Panc1 (cell line): ENCODE measurements at places on chromosomes 7 and 10. TPM values are rescaled to one million over a fixed set of nuclear protein-coding genes. Genes with fewer than 3 reads are reported as not detected.

TMEM270 gene
- 0.72 TPM for total RNA-seq

HOXA3 gene
- total RNA-seq = 30.2 TPM

TBXAS1 gene
- total RNA-seq = 4.4 TPM

MYL10 gene
- not detected for total RNA-seq

SHH gene
- total RNA-seq = 22.9 TPM

LGI1 gene
- total RNA-seq = not detected

STEAP4 gene
- 0.10 TPM for total RNA-seq

NRAP gene
- total RNA-seq = not detected

ZNF425 gene
- 3.0 TPM for total RNA-seq

ACBD7 gene
- total RNA-seq = 1.8 TPM

GRCh38 chr7:111126987-111127386, 36.1 kb downstream of the LRRN3 start:
- H3K27me3 ChIP-seq = no peaks in the 10 kb centered on the region
- H3K4me1 ChIP-seq = no peaks in the 10 kb centered on the region
- no peaks in the 10 kb centered on the region for H3K36me3 ChIP-seq
- H3K27ac ChIP-seq = no peak overlapping the region
- no peak overlapping the region for H3K4me3 ChIP-seq

- peaks cover 46% of the 10 kb centered on the region for H3K27me3 ChIP-seq
- no peak overlapping the region for H3K4me3 ChIP-seq
- no peak overlapping the region for H3K27ac ChIP-seq
- DNase-seq = no peak
Observed at GRCh38 chr7:29467193-29467926, 96.3 kb upstream of the PRR15 start.

- no peaks in the 10 kb centered on the region; the same call in 1 of the 2 replicates for H3K36me3 ChIP-seq
- no peaks in the 10 kb centered on the region for H3K27me3 ChIP-seq
- H3K27ac ChIP-seq = peak overlapping the region; percentile 95
Observed at GRCh38 chr7:11747715-11748485, 84.1 kb downstream of the THSD7A start.

GRCh38 chr7:99143521-99143852, 421 bp downstream of the SMURF1 start:
- H3K4me3 ChIP-seq = peak overlapping the region; percentile 44
- H3K4me1 ChIP-seq = peaks cover 30% of the 10 kb centered on the region
- no peaks in the 10 kb centered on the region for H3K27me3 ChIP-seq
- peaks cover 2% of the 10 kb centered on the region; the same call in 1 of the 2 replicates for H3K36me3 ChIP-seq
- no peak for DNase-seq

DNA sequence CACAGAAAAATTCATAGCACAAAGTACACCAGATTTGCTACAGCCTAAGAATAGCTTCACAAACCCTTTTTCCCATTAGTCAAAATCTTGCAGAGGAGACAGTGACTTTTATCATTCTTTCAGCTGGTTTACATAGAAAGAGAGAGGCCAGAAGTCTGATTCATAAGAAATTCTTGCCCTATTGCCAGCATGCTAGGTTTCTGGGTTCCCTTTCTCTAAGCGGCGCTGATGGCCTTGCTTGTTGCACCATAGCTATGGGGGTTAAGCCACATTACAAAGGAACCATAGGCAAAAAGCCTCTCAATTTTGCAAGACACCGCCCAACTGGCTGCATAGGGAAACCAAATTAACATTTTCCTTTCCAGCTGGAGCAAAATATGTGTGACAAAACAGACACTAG, 87.4 kb downstream of the ZNF467 start:
- DNase-seq = no peak
- H3K4me3 ChIP-seq = no peak overlapping the region
- H3K36me3 ChIP-seq = no peaks in the 10 kb centered on the region
- H3K4me1 ChIP-seq = peaks cover 7% of the 10 kb centered on the region
- H3K27ac ChIP-seq = no peak overlapping the region
- H3K27me3 ChIP-seq = no peaks in the 10 kb centered on the region

DNA sequence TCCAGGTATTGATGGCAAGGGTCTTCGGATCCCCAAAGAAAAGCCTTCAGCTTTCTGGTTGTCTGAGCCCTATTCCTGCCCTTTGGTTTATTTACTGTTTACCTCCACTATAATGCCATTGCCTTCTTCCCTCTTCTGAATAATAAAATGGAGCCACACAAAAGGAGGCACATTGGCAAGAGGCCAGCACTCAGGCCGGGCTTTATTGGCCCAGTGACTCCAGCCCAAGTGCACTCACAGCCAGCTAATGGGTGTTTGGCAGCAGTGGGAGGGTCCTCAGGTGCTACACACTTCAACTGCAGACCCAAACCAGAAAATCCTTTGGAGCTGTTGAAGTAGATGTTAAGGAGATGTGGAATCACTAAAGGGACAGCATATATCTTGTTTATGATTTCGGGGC, 336.0 kb downstream of the PLXNA4 start:
- H3K27ac ChIP-seq = no peak overlapping the region
- no peak for DNase-seq
- no peaks in the 10 kb centered on the region for H3K36me3 ChIP-seq

DNA sequence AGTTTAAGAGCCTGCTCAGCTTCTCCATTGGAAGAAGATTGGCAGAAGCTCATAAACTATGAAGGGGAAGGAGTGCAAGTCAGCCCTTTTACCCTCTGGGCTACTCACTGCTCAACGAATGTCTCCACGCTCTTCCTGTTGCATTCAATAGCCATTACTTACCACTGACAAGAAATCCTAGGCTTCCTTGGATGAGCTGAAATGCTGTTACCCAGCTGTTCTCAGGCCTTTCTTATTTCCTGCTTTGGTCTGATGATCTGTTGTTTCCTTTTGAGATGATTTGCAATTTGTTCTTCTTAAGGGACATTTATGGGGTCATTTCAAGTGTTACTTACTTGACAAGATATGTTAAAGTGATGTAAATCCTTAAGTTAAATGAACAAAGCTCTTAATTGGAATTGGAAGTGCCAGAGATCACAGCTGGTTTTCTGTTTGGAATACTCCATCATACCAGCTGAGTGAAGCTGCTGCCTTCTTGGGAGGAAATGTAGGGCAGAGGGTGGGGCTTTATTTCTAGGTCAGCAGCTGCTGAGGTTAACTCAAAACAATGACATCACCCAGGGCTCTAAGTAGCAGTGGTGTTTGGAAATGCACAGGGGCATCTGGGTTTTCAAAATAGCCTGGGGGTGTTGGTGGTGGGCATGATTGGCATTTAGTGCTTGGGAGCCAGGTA, 170.0 kb downstream of the PRKCQ start:
- no peak overlapping the region for H3K4me3 ChIP-seq
- H3K36me3 ChIP-seq = no peaks in the 10 kb centered on the region
- DNase-seq = no peak

- no peak for DNase-seq
- no peaks in the 10 kb centered on the region for H3K27me3 ChIP-seq
- peaks cover 35% of the 10 kb centered on the region for H3K4me1 ChIP-seq
- H3K27ac ChIP-seq = peak overlapping the region; percentile 93; the same call in 1 of the 2 replicates
Observed at GRCh38 chr7:128450913-128451312, 4.8 kb upstream of the HILPDA start.

DNA sequence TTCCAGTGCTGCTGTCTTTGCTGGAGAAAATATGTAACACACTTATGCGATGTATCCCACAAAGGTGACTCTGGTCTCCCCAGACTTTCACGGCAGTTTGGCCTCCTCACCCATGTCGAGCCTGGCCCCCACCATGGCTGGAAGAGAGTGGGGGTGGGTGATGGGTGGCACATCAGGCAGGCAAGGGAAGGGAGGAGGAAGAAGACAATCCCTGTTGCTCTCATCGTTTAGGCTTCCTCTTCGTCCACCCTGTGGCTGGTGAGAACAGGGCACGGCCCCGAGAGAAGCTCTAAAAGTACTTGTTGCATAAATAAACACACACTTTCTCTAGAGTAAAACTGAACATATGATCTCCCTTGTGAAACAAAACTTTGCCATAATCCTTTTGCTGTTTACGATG, 11.2 kb upstream of the NPS start:
- H3K4me3 ChIP-seq = no peak overlapping the region
- H3K27me3 ChIP-seq = 0 out of 2 replicates have a peak, but pooled peaks cover 2% of the 10 kb centered on the region
- no peaks in the 10 kb centered on the region for H3K4me1 ChIP-seq
- no peak for DNase-seq

DNA sequence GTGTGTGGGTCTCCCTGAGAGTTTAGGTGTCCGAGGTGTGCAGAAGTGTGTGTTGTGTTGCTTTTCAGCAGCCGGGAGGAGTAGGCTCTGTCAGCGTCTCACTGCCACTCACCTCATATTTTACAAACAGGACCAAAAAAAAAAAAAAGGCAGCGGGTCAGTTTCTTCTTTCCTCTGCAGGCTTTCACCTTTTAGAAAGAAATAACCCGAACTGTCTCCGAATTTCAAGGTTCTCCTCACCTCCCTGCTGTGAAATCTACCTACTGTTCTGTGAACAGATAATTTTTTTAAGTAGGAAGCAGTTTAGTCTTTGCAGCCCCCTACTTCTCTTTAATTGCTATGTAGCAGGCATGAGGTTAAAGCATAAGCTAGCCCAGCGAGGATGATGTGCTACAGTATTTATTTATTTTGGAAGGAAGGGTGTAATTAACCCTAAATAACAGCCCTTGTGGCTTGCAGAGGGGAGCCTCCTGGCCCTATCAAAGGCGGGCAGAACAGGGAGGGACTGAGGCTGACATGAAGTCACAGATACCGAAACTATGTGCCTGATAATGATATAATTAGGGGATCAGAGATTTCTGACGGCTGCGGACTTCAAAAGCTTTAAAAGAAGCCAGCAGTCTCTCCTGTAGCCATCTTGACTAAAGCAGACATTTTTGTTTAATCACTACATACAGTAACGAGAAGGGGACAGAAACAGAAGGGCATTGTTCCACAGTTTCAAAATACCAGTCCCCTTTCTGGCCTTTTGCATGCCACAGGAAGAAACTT, 1.6 kb downstream of the BAMBI start:
- H3K36me3 ChIP-seq = peaks cover 3% of the 10 kb centered on the region; the same call in 1 of the 2 replicates
- DNase-seq = no peak
- peaks cover 10% of the 10 kb centered on the region for H3K4me1 ChIP-seq
- H3K27ac ChIP-seq = no peak overlapping the region

- H3K27ac ChIP-seq = no peak overlapping the region
- no peaks in the 10 kb centered on the region for H3K27me3 ChIP-seq
- H3K4me1 ChIP-seq = no peaks in the 10 kb centered on the region
- H3K36me3 ChIP-seq = 0 out of 2 replicates have a peak, but pooled peaks cover 2% of the 10 kb centered on the region
Observed at GRCh38 chr10:124660404-124661125, 83.6 kb downstream of the FAM53B start.

GRCh38 chr7:1192171-1192676, 32.2 kb upstream of the ZFAND2A start:
- no peak for DNase-seq
- no peaks in the 10 kb centered on the region for H3K4me1 ChIP-seq
- H3K4me3 ChIP-seq = no peak overlapping the region

- H3K36me3 ChIP-seq = 0 out of 2 replicates have a peak, but pooled peaks cover 2% of the 10 kb centered on the region
- peak overlapping the region; percentile 94 for H3K4me3 ChIP-seq
- peak overlapping the region; percentile 83 for H3K27ac ChIP-seq
Observed at GRCh38 chr7:79454361-79454960, 994 bp upstream of the MAGI2 start.

- H3K27ac ChIP-seq = no peak overlapping the region
- H3K4me1 ChIP-seq = no peaks in the 10 kb centered on the region
- H3K36me3 ChIP-seq = no peaks in the 10 kb centered on the region
- DNase-seq = no peak
- H3K4me3 ChIP-seq = no peak overlapping the region
Observed at GRCh38 chr7:79702116-79702515, 248.6 kb upstream of the MAGI2 start.

DNA sequence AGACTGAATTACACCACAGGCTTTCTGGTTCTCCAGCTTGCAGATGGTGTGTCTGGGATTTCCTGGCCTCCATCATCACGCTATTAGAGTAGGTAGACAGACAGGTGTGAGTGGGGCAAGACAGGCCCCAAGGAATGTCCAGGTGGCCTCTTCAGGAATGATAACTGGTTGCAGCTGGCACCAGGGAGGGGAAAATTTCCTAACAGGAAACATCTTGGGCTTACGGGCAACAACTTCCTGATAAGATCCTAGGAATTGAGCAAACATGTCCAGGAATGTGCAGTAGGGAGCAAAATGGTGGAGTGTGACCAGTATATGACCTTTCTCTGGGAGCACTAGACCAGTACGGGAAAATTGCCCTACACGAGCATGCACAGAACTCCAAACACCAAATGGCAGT, 11.3 kb downstream of the XRCC2 start:
- DNase-seq = no peak
- no peaks in the 10 kb centered on the region for H3K4me1 ChIP-seq
- no peaks in the 10 kb centered on the region for H3K27me3 ChIP-seq
- no peak overlapping the region for H3K27ac ChIP-seq
- peaks cover 2% of the 10 kb centered on the region for H3K36me3 ChIP-seq

DNA sequence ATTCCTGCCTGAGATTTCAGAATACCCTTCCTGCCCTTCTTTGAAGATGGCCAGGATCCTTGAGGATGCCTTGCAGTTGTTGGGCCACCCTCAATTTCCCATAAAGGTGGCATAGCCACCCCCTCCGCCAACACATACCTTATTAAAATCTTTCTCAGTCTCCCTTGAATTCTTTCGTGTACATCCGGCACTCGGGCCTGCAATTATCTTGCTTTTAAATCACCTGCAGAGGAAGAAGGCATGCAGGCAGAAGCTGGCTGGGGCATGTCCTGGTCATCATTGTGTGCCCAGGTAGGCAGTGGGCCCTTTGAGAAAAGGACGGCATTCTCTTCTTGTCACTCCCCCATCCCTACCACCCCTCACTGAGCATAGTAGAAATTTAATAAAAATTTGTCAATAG, 189.5 kb upstream of the LYZL1 start:
- H3K4me3 ChIP-seq = no peak overlapping the region
- DNase-seq = no peak
- no peak overlapping the region for H3K27ac ChIP-seq

DNA sequence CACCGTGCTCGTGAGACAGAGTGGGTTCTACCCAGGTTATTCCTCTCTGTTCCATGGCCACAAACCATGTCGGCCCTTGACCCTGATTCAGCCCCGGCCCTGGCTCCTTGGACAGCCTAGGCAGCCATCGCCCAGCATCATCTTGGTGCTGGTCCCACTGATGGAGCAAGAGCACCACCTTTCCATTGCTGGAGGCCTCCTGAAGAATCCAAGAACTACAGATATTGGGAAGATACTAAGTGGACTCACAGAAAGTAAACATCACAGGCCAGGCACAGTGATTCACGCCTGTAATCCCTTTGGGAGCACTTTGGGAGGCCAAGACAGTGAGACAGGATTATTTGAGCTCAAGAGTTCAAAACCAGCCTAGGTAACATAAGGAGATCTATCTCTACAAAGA, 125.1 kb downstream of the NT5C2 start:
- no peak for DNase-seq
- H3K4me1 ChIP-seq = no peaks in the 10 kb centered on the region
- no peak overlapping the region for H3K27ac ChIP-seq
- H3K4me3 ChIP-seq = no peak overlapping the region
- H3K36me3 ChIP-seq = no peaks in the 10 kb centered on the region

- no peaks in the 10 kb centered on the region for H3K36me3 ChIP-seq
- no peak for DNase-seq
- no peaks in the 10 kb centered on the region for H3K4me1 ChIP-seq
- no peaks in the 10 kb centered on the region for H3K27me3 ChIP-seq
- H3K27ac ChIP-seq = no peak overlapping the region
Observed at GRCh38 chr10:77266242-77266641, 371.4 kb downstream of the KCNMA1 start.
